AG08395 (cell line): ENCODE measurements at places on chromosomes 13 and 19.
A peak's percentile ranks its signal among the peaks of the same experiment; 100 is the strongest.

GRCh38 chr13:103866048-103866447 lies 799.8 kb upstream of the SLC10A2 start:
- DNase-seq = no peak

DNA sequence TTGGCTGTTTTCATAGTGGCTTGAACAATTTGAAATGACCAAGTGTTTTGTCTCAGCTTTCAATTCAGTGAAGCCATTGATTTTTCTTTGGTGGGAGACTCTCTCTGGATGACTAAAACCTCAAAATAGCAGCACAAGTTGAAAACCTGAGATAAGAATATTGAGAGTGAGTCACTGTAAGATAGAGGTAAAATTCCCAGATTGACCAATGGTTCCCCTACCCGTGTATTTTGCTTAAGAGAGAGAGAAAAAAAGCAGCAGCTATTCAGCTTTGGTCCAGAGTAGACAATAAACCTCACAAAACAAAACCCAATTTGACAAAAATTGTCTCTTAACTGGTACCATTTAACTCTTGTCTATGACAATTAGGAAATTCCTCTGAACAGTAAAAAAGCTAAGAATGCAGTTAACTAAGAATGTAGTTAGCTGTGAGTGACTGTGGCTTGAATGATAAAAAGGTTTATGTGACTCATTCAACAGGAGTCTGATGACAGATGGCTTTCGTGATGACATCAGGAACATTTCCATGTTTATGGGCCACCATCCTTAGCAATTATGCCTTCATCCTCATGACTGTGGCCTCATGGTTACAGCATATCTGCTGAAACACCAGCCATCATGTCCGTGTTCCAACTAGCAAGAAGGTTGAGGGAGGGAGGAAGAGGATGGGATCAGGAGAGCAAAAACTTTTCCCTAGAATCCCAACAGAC lies 356.9 kb downstream of the NDFIP2 start:
- DNase-seq = peak; percentile 59

- DNase-seq = no peak
Measured at GRCh38 chr13:46392967-46393366, 5.9 kb upstream of the RUBCNL start.

- DNase-seq = no peak
Measured at GRCh38 chr19:9175326-9175725, 3.5 kb upstream of the OR7D2 start.

- no peak for DNase-seq
Measured at GRCh38 chr19:28670836-28671235, 542.1 kb downstream of the UQCRFS1 start.

DNA sequence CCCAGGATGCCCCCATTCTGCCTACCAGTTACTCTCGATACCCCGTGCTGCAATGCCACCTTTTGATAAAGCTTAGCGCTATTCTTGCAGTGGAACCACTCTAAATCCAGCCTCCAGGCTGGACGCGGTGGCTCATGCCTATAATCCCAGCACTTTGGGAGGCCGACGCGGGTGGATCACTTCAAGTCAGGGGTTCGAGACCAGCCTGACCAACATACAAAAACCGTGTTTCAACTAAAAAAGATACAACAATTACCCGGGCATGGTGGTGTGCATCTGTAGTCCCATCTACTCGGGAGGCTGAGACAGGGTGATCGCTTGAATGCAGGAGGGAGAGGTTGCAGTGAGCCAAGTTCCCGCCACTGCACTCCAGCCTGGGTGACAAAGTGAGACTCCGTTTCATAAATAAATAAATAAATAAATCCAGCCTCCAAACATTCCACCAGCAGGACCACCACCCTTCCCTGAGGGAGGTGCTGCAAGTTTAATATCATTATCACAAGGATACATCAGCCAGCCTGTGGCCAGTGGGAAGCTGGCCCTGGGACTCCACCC lies 27.7 kb downstream of the CYP2B6 start:
- DNase-seq = no peak
